T-helper 17 cell (primary cell): ENCODE measurements at places on chromosomes 11 and 22. TPM values are rescaled to one million over a fixed set of nuclear protein-coding genes. Genes with fewer than 3 reads are reported as not detected.
A peak's percentile ranks its signal among the peaks of the same experiment; 100 is the strongest.

The OR4C46 gene
- total RNA-seq: not detected

The MS4A3 gene
- total RNA-seq: 1.2 TPM

The MGAT3 gene
- 0.96 TPM for total RNA-seq

The OR8D4 gene
- not detected for total RNA-seq

The YPEL1 gene
- 3.5 TPM for total RNA-seq

The ARHGAP32 gene
- 9.4 TPM for total RNA-seq

The KRTAP5-11 gene
- not detected for total RNA-seq

- DNase-seq: peak; percentile 41
Observed at GRCh38 chr11:71454470-71455113, 1.6 kb downstream of the NADSYN1 start.

- DNase-seq: no peak
Observed at GRCh38 chr11:102530558-102530957, at the start of gene MMP7. TSS of gene MMP7 (minus strand) at chr11:102530747. CDS start at chr11:102530700, 47 bp downstream.

DNA sequence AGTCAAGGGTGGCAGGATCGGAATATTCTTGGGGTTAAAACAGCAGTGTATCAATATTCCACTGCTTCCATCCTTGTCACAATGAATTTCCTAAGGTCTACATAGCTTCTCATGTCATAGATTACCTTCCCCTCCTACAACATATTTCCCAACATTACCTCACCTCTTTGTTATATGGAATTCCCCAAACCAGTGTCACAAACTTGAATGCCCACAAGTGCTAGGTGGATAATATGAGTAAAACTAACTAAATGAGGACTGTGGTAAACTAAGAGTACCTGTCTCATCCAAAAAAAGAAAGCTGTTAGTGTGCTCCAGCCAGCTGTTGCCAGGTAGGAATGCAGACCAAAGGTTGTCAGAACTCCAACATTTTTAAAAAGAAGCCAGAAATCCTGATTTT lies 17.0 kb upstream of the NUCB2 start:
- DNase-seq: no peak

- DNase-seq: no peak
Observed at GRCh38 chr11:59728154-59728553, 14.5 kb upstream of the OR10V1 start.

DNA sequence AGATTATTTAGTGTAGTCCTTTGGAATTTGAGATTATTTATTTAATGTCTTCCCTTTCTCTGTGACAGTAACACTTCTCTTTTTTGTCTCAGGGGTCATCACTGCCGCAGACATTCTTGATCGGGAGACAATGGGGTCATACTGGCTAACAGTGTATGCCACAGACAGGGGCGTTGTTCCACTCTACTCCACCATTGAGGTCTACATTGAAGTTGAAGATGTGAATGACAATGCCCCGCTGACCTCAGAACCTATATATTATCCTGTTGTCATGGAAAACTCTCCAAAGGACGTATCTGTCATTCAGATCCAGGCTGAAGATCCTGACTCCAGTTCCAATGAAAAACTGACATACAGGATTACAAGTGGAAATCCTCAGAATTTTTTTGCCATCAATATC lies 299.9 kb downstream of the FAT3 start:
- no peak for DNase-seq

DNA sequence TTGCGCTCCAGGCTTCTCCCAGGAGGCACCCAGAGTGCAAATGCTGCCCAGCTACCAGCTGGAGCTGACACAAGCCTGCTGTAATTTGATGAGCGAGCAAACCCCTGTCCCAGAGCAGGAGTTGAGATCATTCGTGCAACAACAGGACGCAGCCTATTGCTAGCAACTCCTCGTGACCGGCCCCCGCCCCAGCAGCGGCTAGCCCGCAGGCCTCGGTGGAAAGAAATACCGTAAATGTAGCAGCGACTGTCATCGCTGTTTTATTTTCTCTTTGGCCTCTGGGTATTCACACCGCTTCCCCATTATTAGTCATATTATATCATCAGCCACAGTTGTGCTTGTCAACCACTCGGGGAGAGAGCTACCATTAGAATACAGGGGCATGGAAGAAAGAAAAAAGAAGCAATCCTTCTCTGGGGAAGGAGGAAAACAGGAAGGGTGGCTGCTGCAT lies 59.2 kb upstream of the ATXN10 start:
- no peak for DNase-seq

DNA sequence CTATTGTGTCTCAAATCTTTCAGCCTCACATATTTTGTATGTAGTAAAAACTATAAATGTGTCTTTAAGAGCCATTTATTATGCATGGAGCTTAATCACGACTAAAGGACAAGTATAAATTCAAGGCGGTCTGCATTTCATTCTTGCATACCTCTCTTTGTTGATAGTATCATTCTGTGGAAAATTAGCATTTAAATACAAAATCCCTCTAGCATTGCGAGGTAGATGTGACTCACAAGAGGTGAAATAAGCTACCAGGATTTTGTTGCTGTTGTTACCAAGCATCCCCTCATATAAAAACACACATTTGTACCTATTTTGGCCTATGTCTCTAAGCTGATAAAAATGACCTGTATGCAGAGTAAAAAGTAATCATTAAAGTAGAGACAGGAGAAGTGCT lies 537.4 kb upstream of the LUZP2 start:
- no peak for DNase-seq

DNA sequence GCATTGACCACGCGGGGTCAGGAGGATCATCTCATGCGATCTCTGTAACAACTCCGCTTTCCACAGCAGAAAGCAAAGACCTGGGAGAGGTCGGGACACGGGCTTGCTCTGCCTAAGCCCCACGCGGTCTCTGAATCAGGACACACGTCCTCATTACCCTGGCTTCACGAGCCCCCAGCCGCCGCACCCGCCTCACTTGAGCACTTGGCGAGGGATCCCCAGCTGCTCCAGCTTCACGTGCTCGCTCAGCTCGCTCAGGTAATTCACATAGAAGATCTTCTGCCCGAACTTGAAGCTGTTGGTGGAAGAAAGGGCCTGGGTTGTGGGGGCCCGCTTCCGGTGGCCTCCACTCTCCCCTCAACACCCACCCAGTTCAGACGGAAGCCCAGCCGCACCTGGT lies 19.6 kb downstream of the ARHGAP1 start:
- no peak for DNase-seq

DNA sequence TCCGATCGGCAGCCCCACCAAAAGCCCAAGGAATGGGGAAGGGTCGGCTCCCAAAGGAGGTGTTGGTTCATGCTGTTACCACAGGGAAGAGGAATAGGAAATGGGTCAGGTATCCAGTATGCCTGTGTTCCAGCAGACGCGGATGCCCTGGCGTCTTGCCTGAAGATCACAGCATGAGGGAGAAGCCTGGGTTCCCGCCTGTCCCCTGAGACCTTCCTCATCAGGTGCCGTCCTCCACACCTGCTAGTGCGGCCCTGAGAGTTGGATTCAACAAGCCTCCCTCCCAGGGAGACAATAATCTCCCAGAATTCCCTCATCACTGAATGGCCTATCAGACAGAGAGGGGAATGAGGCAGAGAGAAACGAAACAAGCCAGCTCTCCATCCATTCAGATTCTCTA lies 92.2 kb downstream of the SPATA19 start:
- DNase-seq: no peak
